GM23248 (cell line): ENCODE measurements at places on chromosomes 6 and 20. TPM values are rescaled to one million over a fixed set of nuclear protein-coding genes. Genes with fewer than 3 reads are reported as not detected.
A peak's percentile ranks its signal among the peaks of the same experiment; 100 is the strongest.

The C6orf163 gene
- total RNA-seq: 0.51 and 1.5 TPM in 2 replicates

The HLA-DQA2 gene
- total RNA-seq: not detected in 2 replicates

The TCP11 gene
- total RNA-seq: not detected in 2 replicates

The BFSP1 gene
- total RNA-seq: 0.25 and 0.32 TPM in 2 replicates

The CLPSL1 gene
- total RNA-seq: not detected in 2 replicates

The CAPN11 gene
- total RNA-seq: under 0.01 TPM in 1 of 2 replicates, not detected in the other

The LCA5 gene
- 2.7 and 4.2 TPM in 2 replicates for total RNA-seq

The DOK5 gene
- total RNA-seq: 10.8 and 11.8 TPM in 2 replicates

The PLCB1 gene
- total RNA-seq: 12.8 and 14.4 TPM in 2 replicates

The PGC gene
- not detected in 2 replicates for total RNA-seq

The TSHZ2 gene
- 13.4 and 18.5 TPM in 2 replicates for total RNA-seq

The RSPH3 gene
- total RNA-seq: 7.2 and 9.4 TPM in 2 replicates

DNA sequence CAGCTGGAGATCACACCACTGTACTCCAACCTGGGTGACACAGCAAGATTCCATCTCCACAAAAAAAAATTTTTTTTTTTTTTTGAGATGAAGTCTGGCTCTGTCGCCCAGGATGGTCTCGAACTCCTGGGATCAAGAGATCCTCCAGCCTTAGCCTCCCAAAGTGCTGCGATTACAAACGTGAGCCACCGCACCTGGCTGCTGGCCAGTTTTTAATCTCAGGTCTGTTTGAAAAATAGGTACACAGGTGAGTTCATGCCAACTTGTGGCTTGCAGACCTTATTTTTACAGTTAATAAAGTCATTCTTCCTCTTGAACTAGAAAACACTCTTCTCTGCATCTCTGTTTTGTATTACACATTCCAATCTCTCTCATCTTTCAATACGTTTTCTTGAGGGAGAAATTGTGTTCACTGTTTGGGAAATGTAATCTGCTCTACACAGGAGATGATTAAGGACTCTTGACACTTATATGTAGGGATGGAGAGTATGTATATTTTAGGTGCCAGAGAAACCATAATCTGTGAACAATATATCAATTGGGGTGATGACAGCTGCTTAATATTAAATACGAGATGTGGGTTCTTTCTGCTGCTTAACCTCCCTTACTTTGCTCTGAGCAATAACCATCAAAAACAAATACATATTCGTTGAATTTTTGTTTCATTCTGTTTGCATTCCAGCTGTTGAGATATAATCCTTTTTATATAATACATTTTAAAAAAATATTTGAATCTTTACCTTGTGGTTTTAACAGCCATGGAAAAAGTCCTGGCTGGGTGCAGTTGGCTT is 17.7 kb upstream of the RIPOR3 start:
- DNase-seq: no peak

DNA sequence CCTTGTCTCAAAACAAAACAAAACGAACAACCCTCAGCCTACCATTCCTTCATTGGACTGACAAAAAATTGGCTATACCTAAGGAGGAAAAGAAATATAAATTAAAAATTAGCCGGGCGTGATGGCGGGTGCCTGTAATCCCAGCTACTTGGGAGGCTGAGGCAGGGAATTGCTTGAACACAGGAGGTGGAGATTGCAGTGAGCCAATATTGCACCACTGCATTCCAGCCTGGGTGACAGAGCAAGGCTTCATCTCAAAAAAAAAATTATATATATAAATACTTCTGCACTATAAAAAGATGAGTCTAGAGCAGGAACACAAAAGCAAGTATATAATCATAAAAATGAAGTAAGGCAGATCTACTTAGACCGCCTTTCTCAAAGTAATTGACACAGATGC is 109.8 kb downstream of the CRYBG1 start:
- peak; percentile 47 for DNase-seq

GRCh38 chr20:47749339-47749738 is 35.9 kb downstream of the SULF2 start:
- no peak for DNase-seq

DNA sequence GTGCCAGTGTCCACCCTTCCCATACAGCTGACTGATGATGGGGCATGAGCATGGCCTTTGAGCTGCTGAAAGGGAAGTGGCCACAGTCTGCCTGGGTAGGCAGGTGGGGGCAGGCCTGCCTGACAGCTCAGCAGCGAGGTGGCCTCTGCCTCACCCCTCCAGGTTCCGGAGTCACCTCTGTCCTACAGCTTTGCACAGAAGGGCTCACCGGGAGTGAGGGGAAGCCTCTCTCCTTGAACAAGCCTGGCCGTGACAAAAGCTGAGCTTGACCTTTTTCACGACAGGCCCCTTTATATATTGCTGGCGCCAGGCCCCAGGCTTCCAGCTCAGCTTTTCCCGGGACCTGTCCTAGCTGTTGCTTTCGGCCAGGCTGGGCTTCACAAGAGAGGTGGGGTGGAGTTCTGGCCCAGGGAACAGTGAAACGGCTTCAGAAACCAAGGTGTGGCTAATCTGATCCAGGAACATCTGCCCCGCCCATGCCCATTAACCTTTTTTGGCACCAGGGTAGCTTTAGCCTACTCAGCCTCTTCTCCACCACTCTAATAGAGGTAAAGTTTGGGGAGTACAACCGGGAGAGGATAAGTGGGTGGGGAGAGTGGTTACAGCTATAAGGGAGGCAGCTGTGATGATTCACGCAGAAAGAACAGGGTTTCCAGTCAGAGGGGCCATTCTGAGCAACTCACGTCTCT is 42.9 kb downstream of the C6orf132 start:
- DNase-seq: peak; percentile 88

DNA sequence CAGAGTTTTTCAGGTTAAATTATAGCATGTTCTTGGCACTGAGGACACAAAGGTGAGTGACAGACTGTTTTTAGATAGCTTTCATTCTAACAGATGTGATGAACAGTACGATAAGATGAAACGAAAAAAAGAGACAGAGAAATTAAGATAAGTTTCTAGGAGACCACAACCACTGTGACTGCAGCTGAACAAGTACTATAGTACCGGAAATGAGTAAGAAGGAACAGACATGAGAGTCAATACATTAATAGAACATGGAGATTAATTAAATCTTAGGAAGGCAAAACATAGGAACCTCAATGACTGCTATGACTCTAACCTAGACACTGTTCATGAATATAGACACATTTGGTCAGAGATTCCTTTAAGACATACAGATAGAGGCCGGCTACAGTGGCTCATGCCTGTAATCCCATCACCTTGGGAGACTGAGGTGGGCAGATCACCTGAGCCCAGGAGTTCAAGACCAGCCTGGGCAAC is 40.2 kb downstream of the HBS1L start:
- DNase-seq: no peak

DNA sequence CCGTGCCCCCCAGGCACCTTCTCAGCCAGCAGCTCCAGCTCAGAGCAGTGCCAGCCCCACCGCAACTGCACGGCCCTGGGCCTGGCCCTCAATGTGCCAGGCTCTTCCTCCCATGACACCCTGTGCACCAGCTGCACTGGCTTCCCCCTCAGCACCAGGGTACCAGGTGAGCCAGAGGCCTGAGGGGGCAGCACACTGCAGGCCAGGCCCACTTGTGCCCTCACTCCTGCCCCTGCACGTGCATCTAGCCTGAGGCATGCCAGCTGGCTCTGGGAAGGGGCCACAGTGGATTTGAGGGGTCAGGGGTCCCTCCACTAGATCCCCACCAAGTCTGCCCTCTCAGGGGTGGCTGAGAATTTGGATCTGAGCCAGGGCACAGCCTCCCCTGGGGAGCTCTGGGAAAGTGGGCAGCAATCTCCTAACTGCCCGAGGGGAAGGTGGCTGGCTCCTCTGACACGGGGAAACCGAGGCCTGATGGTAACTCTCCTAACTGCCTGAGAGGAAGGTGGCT is 960 bp downstream of the TNFRSF6B start:
- DNase-seq: no peak

DNA sequence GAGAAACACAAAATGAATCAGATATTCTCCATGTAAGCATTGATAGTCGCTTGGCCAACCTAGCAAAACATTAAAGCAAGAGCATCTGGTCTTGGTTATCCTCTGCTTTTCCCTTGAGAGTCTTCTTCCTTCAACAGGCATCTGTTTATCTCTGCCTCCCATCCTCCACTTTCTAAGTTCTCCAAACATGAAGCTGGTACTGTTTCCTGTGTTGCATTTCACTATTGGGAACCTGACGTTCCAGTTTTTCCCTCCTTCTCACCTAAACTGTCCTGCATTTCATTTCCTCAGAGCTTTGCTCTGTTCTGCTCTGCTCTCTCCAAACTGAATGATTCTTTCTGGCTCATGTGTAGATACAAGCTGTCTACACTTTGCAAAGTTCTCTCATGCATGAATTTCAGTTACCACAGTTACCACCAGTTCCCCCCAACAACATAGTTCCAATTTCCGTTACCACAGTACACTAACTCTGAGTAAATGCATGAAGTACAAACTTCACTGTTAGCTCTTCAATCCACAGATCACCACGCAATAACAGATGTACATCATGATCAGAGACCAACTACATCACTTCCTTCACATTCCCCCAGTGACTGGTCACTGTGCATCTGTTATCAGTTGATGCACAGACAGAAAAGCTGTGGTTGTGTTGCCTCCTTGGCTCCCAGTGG is 86.7 kb upstream of the F13A1 start:
- DNase-seq: no peak

- DNase-seq: no peak
These were observed 59.4 kb downstream of the TRIM27 start for GRCh38 chr6:28864326-28864923.

DNA sequence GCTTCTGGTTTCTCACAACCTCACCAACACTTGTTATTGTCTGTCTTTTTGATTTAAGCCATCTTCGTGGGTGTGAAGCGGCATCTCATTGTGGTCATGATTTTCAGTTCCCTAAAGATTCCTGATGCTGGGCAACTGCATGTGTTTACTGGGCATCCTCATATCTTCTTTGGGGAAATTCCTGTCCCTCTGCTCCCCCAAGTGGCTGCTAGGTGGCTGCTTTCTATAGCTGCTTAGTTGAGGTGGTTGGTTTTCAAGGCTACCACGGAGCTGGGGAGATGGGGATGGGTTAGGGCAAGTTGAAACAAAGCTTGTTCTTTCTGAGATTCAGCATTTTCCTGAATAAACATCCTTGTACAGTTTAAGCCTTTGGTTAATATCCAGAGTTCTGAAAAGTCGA is 403.9 kb upstream of the SULF2 start:
- DNase-seq: peak; percentile 22

GRCh38 chr6:168095171-168095691 is 16.2 kb upstream of the FRMD1 start:
- DNase-seq: no peak

DNA sequence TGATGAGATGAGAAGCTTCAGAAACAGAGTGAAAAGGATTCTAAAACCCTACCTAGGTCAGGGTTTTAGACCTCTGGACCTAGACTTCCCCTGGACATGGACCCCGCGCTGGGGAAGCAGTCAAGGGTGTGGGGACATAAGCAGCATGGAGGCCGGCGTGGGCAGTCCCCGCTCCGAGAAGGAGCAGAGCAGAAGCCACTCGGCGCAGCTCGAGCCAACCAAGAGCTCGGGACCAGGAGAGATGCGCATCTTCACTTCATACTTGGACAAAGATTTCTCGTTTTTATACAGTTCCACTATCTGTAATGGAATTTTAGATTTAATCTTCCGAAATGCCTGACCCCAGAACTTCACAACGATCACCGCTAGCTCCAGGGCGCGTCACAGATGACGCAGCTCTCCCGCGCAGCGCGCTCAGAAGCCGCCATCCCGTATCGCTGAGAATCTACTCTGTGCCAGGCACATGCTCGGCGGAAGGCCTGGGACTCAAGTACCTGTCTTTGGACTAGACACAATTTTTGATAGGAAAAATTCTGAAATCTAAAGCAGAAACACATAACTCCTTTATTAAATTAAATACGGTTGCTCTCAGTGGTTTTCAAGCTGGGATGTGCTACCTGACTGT is 60.3 kb downstream of the WDR27 start:
- no peak for DNase-seq

GRCh38 chr6:107116328-107116892 is 1.1 kb upstream of the BEND3 start:
- DNase-seq: peak; percentile 51

DNA sequence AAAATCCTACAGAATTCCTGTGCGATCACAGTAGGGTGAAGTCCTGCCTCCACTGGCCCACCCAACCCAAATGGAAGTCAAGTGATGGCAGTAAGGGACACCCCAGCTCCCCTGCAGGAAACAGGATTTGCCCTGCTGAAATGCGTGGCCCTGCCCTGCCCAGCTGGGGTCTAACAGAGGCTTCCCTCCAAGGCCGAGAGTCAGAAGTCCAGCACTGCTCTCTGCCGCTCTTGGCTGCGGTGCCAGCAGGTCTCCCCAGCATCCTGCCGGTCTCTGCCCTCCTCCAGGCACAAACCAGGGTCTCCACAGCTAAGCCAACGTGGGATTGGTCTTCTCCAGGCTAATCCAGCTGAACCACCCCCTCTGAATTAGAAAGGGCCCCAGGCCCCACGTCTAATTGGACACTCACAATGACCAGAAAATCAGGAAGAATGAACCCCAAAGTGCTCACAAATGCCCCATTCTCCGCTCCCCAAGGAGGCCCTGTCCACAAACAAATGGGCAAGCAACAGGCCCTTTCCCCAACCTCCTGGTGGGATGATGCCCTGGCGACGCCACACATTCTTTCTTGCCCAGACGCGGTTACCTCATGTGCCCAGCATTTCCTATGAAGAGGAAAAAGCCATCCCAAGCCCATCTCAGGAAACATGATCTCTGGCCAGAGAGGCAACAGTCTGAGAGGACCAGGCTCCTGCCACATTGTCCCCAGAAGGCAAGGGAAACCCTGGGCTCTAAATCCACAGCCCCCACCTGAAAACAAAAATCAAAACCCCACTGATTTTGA is 117.2 kb downstream of the BANF2 start:
- no peak for DNase-seq

DNA sequence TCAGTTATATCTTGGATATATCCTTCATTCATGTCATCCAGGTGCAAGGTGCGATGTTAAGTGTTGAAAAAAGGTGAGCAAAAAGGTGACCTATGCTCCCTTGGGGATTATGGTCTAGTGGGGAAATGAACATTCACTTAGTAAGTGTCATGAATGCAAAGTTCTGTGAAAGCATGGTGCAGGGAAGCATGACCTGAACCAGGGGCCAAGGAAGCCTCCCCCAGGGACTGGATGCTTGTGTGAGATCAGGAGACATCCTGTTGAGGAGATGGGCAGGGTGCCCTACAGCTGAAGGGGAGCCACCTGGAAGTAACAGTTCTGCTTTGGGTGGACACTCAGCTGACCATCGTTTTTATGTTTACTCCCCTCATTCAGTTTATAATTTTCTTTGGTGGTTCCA is 179.5 kb downstream of the SYNDIG1 start:
- no peak for DNase-seq

DNA sequence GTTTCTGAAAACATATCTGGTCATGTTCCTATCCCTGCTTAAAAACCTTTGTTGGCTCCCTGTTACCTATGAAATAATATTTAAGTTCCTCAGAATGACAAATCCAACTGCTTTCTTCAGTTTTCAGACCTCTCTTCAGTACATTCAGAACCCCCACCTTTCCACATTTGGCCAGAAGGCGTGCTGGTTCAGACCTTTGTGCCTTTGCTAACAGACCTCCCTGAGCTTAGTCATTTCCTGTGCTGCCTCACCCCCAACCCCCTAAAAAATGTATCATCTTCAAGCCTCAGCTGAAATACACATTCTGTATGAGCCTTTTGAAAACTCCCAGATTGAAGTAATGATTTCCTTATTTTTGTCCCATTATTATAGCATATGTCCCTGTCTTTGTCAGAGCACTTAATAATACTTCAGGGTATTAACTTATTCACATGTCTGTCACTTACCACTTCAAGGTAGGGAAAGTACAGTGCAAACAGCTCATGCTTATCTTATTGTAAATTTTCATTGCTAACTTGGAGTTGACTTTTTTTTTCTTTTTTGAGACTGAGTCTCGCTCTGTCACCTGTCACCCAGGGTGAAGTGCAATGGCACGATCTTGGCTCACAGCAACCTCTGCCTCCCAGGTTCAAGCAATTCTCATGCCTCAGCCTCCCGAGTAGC is 19.7 kb downstream of the FAM217A start:
- peak; percentile 90 for DNase-seq
